ENCODE measurements at places on chromosomes 3 and 15.

DNA sequence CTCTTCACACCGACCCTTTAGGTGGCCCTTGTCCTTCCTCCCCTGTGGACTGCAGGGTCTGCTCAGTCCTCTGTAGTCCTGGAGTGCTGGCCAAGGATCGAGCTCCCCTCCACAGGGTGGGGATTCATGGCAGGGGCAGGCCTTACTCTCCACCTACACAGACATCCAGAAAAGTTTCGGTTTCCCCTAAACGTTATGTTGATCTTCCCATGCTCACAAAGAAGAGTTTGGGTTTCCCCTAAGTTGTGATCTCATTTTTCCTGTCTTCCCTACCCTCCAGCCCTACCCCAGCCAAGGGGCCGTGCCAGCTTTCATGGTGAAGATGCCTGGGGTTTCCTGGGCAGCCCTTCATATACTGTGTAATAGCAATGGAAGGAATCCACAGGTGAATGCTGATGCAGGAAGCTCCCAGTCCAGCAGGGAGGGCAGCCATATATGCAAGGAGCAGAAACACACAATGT, 10.3 kb downstream of the STOML1 start:
- DNase-seq: no peak

- DNase-seq: no peak
Measured at GRCh38 chr3:181493423-181493822, 218.3 kb upstream of the SOX2 start.

DNA sequence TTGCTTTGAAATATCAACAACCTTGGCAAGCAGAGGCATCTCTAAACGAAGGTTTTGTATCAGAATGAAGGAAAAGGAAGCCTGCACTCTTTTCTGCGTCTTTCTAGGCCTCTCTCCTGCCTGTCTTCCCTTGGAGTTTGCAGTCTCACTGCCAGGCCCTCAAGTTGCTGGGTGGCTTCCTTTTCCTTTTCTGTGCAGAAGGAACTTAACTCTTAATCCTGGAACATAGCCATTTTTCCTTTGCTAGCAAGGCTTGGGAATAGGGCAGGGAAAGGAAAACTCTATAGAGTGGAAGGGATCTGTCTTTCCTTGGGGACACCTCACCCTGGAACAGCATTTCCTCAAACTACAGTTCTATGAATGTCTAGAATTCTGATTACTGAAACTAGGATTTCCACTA, 32.8 kb downstream of the TLNRD1 start:
- DNase-seq: no peak

GRCh38 chr3:45991341-45991740, 4.3 kb downstream of the FYCO1 start:
- DNase-seq: no peak

- DNase-seq: no peak
Measured at GRCh38 chr3:8561370-8561769, 59.7 kb downstream of the LMCD1 start.

- DNase-seq: no peak
Measured at GRCh38 chr15:92605225-92605944, 50.2 kb downstream of the FAM174B start.

DNA sequence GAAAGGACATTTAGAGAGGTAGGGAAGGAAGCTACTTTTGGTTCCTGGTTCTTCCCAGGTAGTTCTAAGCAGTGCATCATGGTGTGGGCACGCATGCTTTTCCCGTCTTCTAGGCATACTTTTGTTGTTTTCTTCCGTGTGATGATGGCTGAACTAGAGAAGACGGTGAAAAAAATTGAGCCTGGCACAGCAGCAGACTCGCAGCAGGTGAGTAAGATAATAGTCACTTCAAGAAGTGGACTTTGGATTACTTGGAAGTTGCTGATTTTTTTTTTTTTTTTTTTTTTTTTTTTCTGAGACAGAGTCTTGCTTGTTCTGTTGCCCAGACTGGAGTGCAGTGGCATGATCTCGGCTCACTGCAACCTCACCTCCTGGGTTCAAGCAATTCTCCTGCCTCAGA, 17.9 kb downstream of the FANCD2OS start:
- DNase-seq: no peak

- DNase-seq: no peak
Measured at GRCh38 chr3:56042326-56042951, 425.8 kb downstream of the ERC2 start.

DNA sequence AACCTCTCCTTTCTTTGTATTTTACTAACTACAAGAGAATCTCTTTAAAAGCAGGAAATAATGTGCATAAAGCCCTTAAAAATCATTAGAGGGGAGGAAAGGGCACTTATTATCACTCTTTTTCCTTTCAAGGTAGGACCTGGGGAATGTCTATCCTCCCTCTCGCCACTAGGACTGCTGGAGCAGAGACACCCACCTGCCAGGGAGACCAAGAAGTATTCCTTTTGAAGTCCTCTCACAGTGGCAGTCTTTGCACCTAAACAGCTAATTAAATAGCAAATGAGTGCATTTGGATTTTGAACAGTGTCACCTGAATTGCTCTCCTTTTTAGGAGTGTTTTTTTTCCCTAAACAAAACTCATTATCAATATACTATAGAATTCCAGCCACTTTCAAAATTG, 874.1 kb downstream of the ZPLD1 start:
- DNase-seq: no peak

GRCh38 chr3:150309557-150309956, 98.5 kb upstream of the TSC22D2 start:
- DNase-seq: no peak

DNA sequence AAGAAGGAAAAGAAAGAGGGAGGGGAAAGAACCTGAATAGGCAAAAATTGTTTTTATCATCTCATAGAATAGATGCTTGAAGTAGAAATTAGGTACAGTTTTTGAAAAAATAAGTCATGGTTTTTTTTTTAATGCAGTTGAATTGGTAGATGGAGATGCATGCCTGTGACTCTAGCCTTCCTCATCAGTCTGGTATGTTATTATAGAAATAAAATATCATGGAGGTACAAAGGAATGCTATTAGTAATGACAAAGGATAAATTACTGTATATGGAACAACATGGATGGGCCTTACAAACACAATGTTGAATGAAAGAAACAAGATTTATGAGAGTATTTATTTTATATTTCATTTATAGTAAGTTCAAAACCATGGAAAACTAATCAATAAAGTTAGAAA, 162.4 kb upstream of the GALNT15 start:
- no peak for DNase-seq

- DNase-seq: no peak
Measured at GRCh38 chr3:68162644-68163043, 508.2 kb upstream of the SUCLG2 start.

GRCh38 chr3:184343200-184343876, 5.9 kb downstream of the FAM131A start:
- DNase-seq: no peak

DNA sequence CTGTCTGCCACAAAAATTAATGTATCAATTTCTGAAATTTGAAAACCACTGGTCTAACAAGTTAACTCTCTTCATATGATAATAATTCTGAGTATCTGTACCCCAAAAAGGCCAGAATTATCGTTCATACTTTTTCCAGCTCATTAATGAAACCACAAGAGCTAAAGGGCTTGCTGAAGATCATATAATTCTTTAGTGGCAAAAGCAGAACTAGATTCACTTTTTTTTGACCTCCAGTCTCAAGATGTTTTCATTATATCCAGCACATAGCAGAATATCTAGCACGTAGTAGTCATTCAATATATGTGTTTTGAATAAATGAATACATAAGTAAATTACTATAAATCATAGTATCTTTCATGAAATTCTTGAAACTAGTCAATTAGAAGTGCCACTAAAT, 246.7 kb upstream of the KCNH8 start:
- DNase-seq: no peak

GRCh38 chr3:74122281-74122680, 492.2 kb downstream of the CNTN3 start:
- DNase-seq: no peak

GRCh38 chr15:101478701-101479341, 10.7 kb downstream of the PCSK6 start:
- DNase-seq: no peak

- no peak for DNase-seq
Measured at GRCh38 chr3:3559786-3560185, 239.4 kb upstream of the LRRN1 start.

- DNase-seq: no peak
Measured at GRCh38 chr15:77107531-77108355, 36.8 kb upstream of the TSPAN3 start.

GRCh38 chr3:72890166-72890925, 2.5 kb downstream of the GXYLT2 start:
- DNase-seq: peak; percentile 30

DNA sequence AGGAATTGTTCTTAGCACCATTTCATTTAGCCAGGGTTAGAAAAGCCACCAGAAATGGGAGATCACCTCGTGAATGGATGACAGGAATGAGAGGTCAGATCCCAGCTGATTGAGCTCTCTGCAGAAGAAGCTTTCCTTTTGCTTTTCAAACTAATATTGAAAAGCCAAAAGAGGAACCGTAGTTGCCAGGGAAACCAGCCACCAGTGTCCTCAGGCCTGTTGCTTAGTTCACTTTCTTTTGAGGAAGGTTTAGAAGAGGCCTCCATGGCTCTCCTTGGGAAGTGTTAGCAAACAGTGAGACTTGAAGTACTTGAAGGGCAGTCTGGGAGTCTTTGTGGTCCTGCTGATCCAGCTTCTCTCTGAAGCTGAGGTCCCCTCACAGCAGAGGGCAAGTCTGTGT, 7.4 kb upstream of the CCK start:
- no peak for DNase-seq

DNA sequence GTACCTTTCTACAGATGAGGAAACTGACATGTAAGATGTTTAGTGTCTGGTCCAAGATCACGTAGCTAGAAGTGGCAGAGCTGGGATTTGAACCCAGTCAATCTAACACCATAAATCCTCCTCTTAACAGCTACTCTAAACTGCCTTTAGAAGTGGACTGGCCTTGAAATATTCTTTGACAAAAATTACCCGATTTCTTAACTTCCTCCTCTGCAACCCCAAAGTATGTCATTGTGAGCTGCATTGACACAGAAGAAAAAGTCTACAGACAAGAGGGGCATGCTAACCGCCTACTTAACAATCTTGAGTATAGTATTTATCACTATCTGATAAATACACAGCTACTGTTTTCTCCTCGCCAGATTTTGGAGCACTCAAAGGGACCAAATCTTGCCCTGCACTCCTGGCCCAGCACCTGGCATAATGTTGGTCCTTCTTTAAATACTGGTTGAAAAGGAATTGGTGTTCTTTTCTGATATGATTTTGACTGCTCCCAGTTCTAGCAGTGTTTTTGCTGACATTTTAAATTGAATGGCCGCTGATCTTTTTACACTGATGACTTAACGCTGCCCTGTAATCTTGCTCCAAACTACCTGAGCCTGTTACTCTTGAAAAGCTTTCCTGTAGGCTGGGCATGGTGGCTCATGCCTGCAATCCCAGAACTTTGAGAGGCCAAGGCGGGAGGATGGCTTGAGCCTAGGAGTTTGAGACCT, 36.9 kb downstream of the ITPR1 start:
- no peak for DNase-seq

DNA sequence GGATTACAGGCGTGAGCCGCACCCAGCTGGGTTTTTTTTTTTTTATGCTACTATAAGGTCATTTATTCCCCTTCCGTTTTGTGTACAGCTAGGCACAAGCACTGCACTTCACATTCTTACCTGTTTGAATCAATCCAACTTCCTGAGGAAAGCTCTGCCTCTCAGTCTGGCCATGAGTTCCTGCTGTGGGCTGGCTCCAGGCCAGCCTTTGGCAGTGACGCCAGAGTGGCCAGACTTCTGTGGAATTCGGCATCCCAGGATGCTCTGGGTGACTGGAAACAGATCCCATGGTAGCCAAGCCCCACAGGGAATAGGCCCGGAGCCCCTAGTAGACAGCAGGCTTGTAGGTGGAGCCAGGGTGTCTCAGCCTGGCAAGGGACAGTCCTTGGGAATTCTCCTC, 21.5 kb upstream of the TIMP4 start:
- no peak for DNase-seq
